ENCODE measurements at places on chromosomes 12 and 14.

DNA sequence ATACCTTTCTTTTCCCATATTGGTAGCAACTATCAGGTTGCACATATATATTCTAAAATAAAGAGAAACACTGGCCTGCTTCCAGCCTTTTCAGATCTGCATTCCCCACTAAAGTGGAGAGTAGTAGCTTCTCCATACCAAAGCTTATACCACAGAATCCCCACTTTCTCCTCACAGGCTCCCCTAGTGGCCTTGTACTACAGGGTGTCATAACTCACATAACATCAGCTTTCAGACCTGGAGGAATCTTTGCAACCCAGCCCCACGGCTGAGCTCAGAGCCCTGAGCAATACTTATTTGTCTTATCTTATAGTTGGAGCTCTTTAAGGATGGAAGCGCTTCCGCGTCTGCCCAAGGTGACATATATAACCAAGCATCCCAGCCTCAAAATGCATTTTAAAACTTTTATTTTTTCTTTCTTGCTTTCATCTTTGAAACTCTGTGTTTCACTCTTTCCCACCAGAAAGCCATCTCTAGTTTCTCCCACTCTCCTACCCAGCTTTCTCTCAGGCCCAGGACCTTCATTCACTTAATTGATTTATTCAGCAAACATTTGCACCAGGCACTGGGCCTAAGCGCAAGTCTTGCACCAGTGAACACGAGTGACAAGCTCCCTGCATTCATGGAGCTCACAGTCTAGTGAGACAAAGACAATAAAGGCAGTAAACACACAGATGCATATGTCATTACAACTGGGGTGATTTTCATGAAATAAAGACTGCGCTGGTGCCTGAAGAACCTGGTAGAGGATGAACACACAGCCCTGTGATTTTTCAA lies 254.7 kb downstream of the IPO8 start:
- DNase-seq = no peak

- no peak for DNase-seq
Measured at GRCh38 chr14:25461780-25462179, 411.8 kb upstream of the STXBP6 start.

DNA sequence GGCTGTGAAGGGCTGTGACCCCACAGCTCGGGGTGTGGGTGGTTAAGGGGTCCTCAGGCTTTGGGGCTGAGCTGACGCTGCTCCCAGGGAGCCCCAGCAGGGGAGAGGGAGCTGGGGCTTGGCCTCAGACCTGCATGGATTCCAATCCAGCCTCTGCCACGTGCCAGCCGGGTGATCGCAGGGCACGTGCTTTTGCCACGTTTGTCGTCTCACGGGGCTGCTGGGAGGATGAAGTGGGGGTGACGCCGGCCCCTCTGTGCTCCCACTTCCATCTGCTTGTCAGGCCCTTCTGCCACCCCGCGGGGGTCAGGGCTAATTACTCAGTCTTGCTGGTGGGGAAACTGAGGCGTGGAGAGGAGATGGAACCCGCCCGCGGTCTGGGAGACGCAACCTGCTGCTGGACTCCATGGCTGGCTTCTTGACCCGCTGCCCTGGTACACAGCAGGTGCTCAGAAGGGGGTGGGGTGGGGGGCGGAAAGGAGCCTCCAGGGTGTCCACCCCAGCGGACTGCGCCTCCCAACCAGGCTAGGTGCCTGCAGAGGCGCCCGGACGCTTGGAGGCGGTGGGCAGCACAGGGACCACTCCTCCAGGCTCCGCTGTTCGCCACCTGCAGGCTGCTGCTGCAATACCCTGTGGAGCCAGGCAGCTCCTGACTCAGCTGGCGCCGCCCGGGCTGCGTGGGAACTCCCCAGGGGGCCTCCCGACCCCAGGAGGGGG lies 36.4 kb upstream of the PRIMA1 start:
- DNase-seq = no peak

DNA sequence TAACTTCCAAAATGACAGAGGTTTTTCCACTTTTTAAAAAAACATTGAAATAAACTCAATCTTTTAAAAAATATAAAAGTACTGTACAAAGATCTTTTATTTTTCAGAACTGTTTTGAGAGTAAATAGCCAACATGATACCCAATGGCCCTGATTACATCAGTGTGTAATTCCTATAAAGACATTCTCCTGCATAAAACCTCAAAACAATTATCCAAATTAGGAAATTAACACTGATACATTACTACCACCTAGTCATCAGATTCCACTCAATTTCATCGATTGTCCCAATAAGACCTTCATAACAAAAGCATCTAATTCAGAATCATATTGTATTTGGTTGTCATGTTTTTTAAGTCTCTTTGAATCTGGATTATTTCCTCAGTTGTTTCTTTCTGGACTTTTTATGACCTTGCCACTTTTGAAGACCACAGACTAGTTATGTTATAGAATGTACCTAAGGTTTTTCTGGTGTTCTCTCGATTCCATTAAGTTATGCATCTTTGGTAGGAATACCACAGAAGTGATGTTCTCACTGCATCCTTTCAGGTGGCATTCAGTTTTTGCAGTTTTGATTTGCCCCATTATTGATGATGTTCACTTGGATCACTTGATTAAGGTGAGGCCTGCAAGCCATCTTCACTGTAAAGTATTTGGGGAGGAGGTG lies 4.0 kb upstream of the YEATS4 start:
- no peak for DNase-seq

- DNase-seq = no peak
Measured at GRCh38 chr14:74018174-74018585, 908 bp downstream of the ENTPD5 start.

DNA sequence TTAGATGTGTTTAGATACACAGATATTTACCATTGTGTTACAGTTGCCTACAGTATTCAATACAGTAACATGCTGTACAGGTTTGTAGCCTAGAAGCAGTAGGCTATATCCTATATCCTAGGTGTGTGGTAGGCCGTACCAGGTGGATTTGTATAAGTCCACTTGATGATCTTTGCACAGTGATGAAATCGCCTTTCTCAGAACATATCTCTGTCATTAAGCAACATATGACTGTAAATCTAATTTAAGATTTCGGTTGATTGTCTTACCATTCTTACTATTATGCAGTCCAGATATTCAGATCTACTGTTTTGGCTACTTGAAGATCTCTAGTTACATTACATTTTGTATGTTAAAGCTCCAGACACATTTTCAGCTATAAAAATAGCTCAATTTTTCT lies 39.8 kb downstream of the ERC1 start:
- DNase-seq = no peak
